Esophagus mucosa (tissue), 1 donor: ENCODE measurements at places on chromosomes 7 and 10.

DNA sequence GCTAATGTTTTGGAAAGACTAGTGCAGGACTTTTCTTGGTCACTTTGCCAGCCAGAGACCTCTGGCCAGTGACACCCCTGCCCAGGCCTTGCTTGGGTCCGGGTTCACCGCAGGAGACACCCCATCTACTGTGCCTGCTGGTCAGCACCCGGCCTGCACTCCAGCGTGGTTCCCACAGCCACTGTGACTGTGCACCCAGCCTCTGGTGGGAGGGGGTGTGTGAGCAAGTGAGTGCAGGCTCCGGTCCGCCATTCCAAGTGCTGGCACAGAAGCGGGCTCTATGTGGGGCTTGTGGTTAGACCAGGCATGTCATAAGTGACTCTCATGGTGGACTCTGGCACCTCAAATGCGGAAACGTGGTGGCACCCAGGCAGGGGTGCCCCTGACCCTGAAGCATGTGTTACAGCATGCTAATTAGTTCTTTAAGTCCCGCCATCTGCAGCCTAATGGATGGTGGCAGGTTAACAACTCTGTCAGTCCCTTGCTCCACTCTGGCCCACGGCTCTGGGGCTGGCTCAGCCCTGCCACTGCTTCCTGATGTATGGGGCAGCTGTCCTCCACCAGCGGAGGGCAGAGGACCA is 311.9 kb upstream of the HGF start:
- ATAC-seq, result no peak

- no peak for ATAC-seq
Observed at GRCh38 chr7:44750921-44751571, 2.4 kb downstream of the ZMIZ2 start.

DNA sequence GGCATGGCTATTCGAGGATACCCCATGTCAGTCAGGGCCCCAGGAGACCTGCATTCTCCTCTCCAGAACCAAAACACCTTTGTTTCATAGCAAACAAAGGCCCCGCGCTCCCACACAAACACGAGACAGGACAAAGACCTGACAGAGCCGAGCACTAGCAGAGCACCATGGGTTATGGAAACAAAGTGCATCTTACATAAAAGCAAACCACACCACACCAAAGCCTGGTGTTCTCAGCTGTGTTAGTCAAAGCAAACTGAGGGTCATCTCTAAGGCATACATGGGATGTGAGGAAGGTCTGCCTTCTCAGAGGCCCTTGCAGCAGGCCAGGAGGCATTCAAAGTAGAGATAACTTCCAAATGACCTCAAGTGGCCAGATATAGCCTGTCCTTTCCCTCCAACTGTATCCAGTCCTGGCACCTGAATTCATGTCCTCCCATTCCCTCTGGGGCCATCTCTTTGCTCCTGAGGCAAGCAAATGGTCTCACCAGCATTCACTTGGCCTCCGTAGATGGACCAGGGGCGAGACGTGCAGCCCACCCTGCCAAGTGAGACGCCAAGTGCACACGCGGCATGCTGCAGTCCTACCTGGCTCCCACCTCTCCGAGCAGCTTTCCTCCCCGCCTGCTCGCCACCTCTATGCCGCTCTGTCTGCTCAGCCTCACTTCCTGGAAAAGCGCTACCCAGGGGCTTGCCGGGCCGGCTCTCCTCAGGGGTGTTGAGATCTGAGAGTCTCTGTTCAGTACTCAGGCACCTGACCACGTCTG is 45.3 kb upstream of the PDLIM1 start:
- no peak for ATAC-seq

DNA sequence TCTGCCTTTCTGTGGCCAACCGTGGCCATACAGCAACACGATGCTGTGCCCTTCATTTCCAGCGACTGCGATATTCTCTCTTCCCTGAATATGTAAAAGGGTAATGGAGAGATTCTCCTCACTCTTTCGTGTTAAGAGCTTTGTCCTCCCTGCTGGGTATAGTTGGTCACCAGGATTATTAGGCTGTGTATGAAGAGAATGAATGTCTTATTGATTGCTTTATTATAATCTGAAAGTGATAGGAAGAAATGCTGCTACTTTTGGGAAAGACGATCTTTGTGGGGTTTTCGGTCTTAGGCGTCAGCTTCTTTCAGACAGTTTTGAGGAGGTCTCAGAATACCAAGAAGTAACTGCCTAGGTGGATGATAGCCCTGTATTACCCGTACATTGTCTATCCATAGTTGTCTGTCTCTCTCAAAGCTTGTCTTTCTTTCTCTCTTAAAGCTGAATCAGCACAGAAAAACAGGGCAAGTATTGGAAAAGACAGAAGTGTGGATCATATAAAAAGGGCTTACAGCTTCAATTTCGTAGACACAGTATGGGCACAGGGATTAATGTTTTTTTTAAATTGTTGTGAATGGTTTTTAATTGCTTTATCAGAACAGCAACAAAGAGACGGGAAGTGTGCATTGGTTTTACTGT is 1.2 kb downstream of the AHCYL2 start:
- ATAC-seq, result no peak

- ATAC-seq, result no peak
Observed at GRCh38 chr7:155980841-155981240, 168.6 kb upstream of the SHH start.

DNA sequence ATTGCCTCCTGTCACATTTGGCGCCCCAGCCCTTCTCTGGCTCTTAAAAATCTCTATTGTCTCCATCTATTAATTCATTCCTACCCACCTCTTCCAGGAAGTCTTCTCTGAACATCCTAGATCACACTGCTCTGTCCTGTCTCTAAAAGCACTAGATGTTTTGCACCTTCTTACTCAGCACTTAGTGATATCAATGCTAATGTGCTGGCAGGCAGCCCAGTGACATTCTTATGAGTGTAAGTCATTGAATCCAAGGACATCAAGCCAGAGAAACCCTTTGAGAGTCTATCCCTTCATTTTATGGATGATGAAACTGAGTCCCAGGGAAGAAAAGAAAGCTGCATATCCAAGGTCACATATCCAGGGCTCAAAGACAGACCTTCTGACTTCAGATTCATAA is 48.3 kb upstream of the PAX2 start:
- ATAC-seq, result no peak

GRCh38 chr10:69107699-69108098 is 16.3 kb upstream of the VPS26A start:
- no peak for ATAC-seq

- no peak for ATAC-seq
Observed at GRCh38 chr10:33406596-33406995, 72.1 kb upstream of the NRP1 start.

GRCh38 chr7:25395976-25396375 is 167.7 kb upstream of the NPVF start:
- ATAC-seq, result no peak

DNA sequence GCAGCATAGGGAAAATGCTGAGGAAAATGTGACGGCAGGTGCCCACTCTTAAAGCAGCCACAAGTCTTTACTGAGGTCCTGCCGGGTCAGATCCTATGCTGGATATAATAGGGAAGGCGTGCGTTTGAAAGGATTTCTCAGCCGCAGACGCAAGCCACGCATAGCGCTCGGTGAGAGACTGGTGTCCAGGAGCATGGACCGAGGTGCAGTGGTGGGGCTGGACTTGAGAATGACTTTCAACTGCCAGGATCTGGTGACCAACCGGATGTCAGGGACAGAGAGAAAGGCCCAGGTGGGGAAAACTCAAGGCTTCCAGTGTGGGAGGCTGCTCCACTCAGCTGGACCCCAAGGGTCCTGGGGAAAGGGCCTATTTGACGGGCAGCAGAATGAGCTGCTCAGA is 74.7 kb upstream of the INSIG1 start:
- ATAC-seq, result no peak

- peak; percentile 63 for ATAC-seq
Observed at GRCh38 chr7:140673063-140673773, 473 bp downstream of the ADCK2 start.

GRCh38 chr10:70440296-70441160 is 953 bp downstream of the NODAL start:
- ATAC-seq, result peak; percentile 6

GRCh38 chr7:144824360-144824759 is 11.5 kb downstream of the TPK1 start:
- ATAC-seq, result peak; percentile 36

DNA sequence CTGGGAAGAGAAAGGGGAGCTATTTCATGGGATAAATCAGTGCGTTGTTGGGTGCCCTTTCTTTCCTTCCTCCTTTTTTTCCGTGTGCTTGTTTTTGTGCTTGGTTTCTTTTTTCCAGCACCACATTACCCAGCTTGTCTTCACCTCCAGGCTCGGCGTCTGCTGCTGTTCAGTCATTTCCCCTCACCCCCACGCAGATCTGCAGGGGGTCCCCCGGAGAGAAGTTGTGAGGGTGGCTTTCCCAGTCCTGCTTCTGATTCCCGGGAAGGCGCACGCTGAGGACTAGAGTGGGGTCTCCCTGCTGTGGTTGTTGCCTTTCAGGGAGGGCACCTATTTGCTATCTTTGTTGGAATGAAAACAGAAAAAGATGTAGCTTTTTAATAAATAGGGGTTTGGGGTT is 1.6 kb downstream of the CAMK1D start:
- no peak for ATAC-seq

GRCh38 chr7:19113855-19114550 is 3.4 kb downstream of the TWIST1 start:
- no peak for ATAC-seq

DNA sequence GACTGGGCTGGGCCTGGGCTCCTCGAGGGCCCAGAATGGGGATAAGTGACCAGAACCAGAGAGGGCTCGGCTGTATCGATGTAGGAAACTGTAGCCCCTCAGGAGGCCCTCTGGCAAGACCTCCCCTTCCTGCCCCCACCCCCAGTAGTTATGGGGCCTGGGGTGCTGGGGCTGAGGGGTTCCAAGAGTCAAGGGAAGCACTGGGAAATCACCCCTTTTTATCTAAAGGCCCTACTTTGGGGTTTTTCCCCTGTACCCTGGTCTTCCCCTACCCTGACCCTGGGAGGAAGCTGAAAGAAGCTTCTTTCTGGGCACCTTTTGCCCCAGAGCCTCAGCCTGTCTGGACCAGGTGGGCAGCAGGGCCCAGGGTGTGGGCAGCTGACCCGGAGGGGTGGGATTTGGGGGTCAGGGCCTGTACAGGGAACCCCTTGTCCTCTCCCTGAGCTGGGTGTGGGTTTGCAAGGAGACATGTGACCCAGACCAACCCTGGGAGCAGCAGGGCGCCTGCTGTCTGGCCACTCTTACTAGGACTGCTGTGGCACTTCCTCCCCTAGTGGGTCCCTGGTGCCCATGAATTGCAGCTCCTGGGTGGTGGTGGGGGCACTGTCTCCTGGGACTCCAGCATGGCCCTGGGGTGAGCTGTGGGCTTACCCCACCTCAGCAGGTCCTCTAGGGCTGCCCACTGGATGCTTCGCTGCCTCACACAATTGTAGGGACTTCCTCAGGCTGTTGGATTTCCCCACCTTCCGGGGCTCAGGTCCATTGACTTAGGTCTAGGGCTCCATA is 1.5 kb downstream of the IRF5 start:
- peak; percentile 9 for ATAC-seq

GRCh38 chr7:73827567-73828106 is 3.2 kb upstream of the CLDN4 start:
- no peak for ATAC-seq

- peak; percentile 97 for ATAC-seq
Observed at GRCh38 chr10:63711867-63712716, 190.9 kb downstream of the REEP3 start.

DNA sequence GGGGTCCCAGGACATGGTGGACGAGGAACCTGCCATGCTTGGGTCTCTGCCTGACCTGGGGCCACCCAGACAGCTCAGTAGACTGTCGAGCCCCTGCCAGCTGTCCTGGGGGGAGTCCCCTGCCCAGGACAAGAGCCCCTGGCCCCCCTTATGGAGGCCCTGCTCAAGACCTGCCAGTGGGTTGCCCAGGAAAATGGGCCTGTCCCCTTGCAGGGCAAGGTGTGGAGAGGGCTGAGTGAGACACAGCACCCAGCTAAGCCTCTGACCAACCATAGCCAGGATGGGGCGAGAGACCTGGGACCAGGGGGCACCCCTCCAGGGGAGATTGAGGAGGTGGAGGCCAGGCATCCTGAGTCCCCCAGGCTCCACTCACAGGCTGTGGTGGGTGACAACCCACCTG is 1.8 kb downstream of the FUOM start:
- no peak for ATAC-seq

GRCh38 chr10:18542832-18543231 is 108.6 kb downstream of the NSUN6 start:
- ATAC-seq, result no peak

GRCh38 chr7:82433507-82433906 is 10.1 kb downstream of the CACNA2D1 start:
- no peak for ATAC-seq

DNA sequence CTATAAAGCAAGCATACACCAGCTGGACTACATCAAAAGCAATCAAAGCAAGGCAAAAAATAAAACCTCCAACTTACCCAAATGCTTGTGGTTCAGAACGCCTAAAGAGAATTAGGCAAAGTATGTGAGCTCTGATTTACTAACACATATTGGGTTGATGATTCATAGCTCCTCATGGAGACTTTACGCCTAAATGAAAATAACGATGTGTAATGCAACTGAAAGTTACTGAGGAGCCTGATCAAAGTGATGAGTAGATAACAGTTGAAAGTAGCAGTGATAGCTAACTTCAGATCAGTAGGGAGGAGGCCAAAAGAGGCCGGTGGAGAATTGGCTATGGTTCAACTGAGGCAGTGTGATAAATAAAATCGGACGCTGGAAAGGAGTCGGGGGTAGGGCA is 85.0 kb downstream of the MPP7 start:
- ATAC-seq, result peak; percentile 66

- ATAC-seq, result peak; percentile 46
Observed at GRCh38 chr10:88791924-88792323, 10.6 kb upstream of the LIPM start.

GRCh38 chr7:104855861-104856260 is 158.1 kb upstream of the KMT2E start:
- ATAC-seq, result peak; percentile 49

- ATAC-seq, result peak; percentile 35
Observed at GRCh38 chr10:72263613-72264241, 10.0 kb upstream of the DDIT4 start.

DNA sequence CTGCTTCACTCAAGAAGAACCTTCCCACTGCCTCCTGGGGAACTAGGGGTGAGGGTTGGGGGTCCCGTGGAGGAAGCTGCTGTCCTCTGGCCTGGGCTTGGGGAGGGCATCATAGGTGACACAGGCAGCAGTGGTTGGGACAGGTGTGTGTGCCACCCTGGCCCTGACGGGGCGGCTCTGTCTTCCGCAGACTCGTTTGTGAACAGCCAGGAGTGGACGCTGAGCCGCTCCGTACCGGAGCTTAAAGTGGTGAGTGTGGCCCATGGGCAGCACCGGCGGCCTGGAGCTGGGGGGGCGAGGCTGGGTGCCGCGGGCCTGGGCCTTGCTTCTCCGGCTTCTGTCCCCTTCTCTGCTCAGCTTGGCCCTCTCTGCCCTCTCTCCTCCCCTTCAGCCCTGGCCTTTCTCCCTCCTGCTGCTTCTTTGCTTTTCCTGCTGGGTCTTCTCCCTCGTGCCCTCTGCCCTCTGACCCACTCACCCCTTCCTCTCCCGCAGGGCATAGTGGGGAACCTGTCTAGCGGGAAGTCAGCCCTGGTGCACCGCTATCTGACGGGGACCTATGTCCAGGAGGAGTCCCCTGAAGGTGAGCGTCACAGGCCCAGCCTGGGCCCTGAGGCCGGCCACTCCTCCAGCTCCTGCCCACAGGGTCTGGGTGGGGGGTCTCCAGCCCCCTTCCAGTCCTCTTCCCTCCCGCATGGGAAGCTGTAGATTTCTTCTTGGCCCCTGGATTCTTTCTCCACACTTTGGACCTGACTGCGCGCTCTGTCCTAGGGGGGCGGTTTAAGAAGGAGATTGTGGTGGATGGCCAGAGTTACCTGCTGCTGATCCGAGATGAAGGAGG is 30.5 kb downstream of the AGAP3 start:
- ATAC-seq, result peak; percentile 35
